ENCODE measurements at places on chromosomes 2 and 18.

GRCh38 chr2:30217644-30218337 is 13.5 kb upstream of the LBH start:
- no peak for DNase-seq

GRCh38 chr2:42261518-42262195 is 92.5 kb downstream of the EML4 start:
- DNase-seq = no peak

GRCh38 chr2:111235192-111236015 is 114.7 kb downstream of the BCL2L11 start:
- no peak for DNase-seq

GRCh38 chr2:12723736-12724463 is 7.2 kb downstream of the TRIB2 start:
- DNase-seq = no peak

GRCh38 chr2:30298302-30298701 is 67.0 kb downstream of the LBH start:
- no peak for DNase-seq

DNA sequence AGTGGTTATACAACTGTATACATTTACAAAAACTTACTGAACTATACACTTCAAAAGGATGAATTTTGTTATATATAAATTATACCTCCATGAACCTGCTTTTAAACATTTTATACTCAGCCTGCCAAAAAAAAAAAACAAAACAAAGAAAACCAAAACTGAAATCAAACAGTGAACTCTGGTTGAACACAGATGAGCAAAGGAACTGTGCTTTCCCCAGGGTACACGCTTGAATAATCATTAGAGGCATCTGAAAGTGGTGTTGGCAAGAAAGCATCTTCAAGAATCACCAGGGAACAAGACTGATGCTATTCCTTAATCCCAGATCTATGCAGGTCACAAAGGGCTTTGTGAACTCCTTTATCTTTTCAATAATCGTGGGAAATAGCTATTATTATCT is 77.0 kb upstream of the LYPD1 start:
- DNase-seq = no peak

DNA sequence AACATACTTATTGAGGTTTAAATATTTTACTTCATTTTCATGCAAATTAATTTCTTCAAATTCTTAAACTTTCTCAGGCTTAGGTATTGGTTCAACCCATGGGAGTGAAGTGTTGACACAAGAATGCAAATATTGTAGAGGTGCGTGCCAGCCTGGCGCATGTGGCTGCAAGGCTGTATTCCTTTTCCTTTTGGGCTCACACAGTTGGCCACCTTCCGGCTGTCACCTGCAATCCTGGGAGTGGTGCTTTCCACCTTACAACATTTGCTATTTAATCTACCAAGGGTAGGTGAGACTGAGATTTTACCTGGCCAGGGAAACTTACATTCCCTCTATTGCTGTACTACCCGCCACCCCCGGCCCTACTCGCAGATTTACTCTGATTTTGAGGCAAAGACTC is 141.1 kb downstream of the DCC start:
- DNase-seq = no peak

DNA sequence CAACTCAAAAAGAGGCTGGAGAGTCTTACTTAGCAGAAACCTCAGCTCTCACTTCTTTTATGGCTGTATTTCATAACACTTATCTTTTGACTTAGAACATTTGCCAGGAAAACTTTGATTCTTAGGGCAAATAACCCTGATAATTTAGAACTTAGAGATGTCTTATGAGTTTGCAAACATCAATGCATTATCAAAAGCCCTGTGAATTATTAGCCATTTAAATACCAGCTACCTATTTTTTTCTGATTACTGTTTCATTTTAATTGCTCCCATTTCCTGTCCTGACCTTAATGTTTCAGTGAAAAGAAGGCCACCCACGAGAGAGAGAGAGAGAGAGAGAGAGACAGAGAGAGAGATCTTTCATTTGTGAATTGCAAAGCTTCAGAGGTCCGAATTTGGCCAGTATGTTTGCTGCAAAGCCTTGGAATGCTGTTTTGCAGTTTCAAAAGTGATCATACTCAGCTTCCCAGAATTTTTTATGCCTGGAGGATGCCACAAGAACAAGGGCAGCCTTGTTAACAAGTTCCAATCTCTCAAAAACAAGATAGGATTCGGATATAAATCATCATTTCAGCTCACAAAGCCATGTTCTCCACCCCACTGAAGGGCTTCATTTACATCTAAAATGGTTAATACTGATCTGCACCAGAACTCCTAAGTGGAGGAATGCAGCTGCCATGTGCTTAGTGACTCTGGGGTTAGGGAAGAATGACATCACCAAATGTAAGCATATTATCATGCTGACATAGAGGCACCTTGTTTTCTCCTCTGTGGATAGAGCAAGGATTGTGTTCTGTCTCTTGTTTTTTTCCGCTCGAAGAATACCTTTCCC is 478.2 kb downstream of the ARHGAP15 start:
- DNase-seq = peak; percentile 16

- DNase-seq = peak; percentile 50
Observed at GRCh38 chr2:224127871-224128501, 88.9 kb upstream of the SERPINE2 start.

GRCh38 chr2:173436088-173436487 is 81.4 kb downstream of the CDCA7 start:
- no peak for DNase-seq

DNA sequence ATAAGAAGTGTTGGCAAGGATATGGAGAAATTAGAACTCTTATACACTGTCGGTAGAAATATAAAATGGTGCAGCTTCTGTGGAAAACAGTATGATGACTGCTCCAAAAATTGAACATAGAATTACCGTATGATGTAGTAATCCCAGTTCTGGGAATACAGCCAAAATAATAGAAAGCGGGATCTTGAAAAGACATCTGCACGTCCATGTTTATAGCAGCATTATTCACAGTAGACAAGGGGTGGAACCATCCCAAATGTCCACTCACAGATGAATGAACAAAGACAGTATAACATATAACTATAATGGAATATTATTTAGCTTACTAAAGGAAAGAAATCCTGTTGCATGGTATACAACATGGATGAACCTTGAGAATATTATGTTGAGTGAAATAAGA is 257.7 kb downstream of the TDRD15 start:
- DNase-seq = no peak

GRCh38 chr2:135525786-135526185 is 5.2 kb downstream of the ZRANB3 start:
- no peak for DNase-seq

GRCh38 chr2:152175368-152176112 is at the start of gene STAM2:
STAM2 (minus strand) TSS chr2:152175763; CDS start chr2:152175642, 121 bp downstream.
- DNase-seq = peak; percentile 96

- DNase-seq = peak; percentile 46
Observed at GRCh38 chr2:158903711-158904405, 64.6 kb upstream of the TANC1 start.

DNA sequence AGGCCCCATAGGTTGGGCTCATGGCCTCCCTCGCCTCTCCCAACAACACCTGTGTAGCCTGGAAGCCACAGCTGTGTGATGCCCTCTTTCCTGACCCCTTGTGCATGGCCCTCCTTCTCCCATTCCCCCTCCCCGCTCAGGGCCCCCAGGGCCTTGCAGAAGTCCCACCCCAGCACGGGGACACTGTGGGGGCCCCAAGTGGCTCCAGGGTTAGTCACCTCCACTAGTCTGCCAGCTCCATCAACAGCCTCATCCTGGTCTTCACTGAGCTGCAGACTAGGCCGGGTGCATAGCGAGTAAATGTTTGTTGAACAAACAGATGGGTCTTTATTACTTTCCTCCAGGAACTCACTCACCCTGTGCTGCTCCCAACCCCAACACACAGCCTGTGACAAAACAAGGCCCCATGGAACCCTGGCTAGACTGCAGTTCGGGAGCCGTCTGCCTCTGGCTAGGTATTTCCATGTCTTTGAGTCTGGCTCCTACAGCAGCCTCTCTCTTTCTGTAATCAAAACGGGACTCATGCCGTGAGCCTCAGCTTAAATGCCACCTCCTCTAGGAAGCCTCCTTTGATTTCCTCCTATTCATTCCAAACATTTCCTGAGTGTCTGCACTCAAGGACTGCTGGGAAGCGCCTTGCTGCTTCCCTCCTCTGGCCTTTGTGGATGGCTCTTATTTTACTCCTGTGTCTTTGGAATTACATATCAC is 109.9 kb upstream of the ID2 start:
- no peak for DNase-seq

DNA sequence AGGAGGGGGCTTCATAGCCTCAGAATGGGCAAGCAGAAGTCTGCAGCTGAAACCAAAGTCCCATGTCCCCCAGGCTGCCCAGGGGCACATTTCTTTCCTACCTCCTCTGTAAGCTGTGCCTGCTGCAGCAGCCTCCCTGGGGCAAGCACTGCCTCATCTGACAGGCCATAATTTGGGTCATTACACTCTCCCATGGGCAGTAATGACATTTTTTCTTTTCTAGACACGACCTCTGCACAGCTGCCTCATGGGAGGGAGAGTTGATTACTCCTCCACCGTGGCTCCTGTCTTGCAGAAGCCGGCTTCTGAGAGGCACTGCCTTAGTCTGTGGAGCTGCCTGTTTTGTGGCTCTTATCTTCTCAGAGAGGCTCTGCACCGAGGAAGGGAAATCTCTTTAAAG is 268.9 kb downstream of the TDRD15 start:
- DNase-seq = no peak

- no peak for DNase-seq
Observed at GRCh38 chr2:192416060-192416459, 221.3 kb upstream of the TMEFF2 start.

DNA sequence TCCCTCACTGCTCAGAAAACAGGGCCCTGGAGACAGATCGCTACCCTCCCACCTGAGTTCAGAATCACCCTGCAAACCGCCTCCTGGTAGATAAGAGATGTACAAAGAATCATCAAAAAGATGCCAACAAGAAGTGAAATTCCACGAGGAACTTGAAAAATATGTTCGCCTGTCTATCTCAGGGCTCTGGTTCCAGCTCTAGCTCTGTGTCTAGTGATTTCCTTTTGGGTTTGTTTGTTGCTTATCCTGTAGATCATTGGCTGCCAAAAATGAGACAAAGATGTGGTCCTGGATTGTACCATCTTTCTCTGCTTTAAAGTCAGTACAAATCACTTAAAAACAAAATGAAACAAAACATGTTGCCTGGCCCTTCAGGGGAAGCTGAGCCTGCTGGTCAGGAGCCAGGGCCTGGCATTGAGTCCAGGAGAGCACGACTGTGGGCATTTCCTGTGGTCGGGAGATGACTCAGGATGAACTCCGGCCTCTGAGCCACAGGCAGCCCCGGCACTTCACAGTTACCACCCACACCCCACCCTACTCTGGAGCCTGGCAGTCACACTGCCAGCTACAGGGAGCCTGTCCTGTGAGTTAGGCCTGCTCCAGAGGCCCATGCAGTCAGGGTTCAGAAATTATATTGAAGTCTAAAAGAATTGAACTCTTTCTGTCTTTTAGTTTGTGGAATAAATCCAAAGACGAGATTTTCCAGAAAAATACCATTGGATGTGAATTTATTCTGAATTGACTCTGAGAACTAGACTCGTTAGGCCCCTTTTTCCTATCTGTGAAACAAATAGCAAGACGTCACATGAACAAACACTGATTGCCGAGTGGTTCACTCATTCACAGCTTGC is 8.0 kb upstream of the ITGB6 start:
- peak; percentile 98 for DNase-seq

GRCh38 chr2:15560140-15560987 is 770 bp downstream of the NBAS start:
- peak; percentile 72 for DNase-seq

- peak; percentile 64 for DNase-seq
Observed at GRCh38 chr2:171629113-171629512, 58.2 kb upstream of the DYNC1I2 start.

Measured in adipocyte (in vitro differentiated cells).